Activated T-helper 9 cell treated with anti-CD3 and anti-CD28 coated beads, Interleukin-2, amount 50 U/mL, for 16 hours (primary cell): ENCODE measurements at places on chromosomes 16 and 17.
A peak's percentile ranks its signal among the peaks of the same experiment; 100 is the strongest.

GRCh38 chr16:11736903-11737302 lies 5.8 kb downstream of the TXNDC11 start:
- no peak for DNase-seq

DNA sequence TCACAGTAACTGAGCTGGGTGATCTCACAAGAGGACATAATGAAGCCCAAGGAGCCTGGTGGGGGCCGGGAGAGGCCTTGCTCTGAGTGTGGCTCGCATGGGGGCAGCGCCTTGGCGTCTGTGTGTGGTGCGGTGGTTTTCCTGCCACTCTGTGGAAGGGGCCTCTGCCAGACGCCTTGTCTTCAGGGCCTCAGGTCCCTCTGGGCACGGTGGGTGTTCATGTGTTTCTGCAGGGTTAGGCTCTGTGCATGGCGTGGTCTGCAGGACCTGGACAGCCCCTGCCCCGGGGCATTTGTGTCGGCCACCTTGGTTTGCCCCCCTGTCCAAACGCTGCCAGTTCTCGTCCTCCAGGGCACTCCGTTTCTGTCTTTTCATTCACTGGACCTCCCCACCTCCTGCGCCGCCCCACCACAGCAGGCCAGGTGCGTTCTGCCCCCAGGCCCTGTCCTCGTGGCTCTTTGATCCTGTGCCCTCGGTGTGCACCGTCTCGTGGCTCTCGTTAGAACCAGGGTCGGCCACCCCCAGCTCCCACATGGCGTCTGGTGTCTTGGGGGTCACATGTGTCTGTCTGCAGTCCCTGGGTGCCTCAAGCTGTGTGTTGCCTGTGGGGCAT lies 43.7 kb upstream of the ZNF750 start:
- no peak for DNase-seq

DNA sequence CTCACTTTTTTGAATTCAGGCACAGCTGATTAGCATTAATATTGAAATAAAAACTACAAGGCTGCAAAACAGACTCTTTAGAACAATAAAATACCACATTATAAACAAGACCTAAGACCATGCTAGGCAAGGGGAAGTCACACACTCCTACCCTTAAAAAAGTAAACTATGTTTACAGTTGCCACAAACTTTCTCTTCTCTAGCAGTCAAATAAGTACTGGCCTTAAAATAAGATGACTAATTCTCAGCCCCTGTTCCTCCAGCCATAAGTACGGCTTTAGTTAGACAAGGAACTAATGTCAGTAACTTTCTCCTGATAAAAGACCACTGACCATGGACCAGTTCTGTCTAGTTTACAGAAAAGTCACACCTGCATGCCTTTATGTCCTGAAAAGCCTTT lies 19.5 kb upstream of the CPHXL start:
- no peak for DNase-seq

- no peak for DNase-seq
Observed at GRCh38 chr16:87459027-87459426, 33.8 kb downstream of the ZCCHC14 start.

DNA sequence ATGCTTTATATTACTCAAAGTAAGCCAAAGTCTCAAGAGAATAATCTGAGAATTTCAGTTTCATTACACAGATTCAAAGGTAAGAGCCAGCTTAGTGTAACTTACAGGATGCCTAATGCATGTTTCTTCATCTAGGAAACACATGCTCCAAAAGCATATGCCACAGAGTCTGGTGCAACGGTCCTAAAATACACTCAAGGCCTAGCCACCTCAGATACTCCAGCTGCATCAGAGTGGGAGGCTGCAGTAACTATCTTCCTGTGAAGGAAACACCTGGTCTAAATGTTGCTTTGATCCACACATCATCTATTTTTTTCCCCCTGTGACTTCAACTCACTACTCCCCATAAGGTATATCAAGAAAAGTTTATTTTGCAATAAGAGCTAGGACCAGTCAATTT lies 51.6 kb upstream of the CORO6 start:
- DNase-seq: no peak

DNA sequence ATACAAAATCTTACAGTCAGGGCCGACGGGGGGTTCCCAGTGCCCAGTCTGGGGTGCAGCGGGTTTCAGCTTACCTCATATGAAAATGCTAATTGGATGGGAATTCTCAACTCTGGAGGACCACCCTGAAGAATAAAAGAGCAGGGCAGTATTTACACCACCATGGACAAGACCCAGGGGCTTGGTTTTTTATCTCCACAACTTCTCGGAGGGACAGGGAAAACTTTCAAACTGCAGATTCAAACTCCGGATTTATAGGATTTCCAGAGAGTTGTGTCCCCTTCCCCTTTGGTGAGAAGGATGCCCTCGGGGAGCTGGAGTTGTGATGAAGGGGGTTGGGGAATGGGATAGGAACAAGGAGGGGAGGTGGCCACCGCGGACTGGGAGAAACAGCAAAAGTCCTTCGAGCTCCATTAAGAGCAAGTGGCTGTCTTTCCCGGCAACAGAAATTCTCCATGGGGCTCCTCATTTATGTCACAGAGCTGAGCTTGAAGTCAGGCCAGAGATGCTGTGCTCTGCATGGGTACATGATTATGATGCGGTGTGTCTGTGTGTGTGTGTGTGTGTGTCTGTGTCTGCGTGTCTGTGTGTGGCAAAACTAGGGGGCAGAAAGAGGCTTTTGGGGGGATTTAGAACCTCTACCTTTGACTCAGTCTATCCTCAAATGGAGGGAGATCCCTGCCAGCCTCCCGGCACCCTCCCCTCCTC lies 15.7 kb downstream of the FOXL1 start:
- no peak for DNase-seq

GRCh38 chr17:42743595-42744282 lies 1.1 kb downstream of the EZH1 start:
- no peak for DNase-seq

GRCh38 chr17:82018989-82019689 lies 3.5 kb downstream of the CENPX start:
- no peak for DNase-seq

DNA sequence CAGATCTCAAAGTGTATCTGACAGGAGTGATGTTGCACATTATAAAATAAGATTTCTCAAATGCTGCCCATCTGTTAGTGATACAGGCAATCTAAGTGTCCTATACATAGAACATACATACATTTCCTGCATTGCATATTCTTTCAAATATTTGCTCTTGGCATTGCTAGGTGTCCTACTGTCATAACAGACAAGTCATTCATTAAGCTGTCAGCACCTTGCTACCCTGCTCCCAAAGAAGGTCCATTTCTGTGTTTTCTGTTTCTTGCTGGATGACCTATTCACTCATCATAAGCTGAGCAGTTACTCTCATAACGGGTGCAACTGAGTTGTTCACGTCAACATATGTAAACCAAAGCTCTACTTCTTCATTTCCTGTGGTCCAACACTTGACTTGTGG lies 719.0 kb downstream of the KCNJ2 start:
- DNase-seq: no peak

- no peak for DNase-seq
Observed at GRCh38 chr16:85455534-85455933, 157.6 kb upstream of the GSE1 start.

- DNase-seq: no peak
Observed at GRCh38 chr17:35614810-35615209, 27.7 kb downstream of the AP2B1 start.

- no peak for DNase-seq
Observed at GRCh38 chr16:22265351-22265750, 31.9 kb upstream of the POLR3E start.

DNA sequence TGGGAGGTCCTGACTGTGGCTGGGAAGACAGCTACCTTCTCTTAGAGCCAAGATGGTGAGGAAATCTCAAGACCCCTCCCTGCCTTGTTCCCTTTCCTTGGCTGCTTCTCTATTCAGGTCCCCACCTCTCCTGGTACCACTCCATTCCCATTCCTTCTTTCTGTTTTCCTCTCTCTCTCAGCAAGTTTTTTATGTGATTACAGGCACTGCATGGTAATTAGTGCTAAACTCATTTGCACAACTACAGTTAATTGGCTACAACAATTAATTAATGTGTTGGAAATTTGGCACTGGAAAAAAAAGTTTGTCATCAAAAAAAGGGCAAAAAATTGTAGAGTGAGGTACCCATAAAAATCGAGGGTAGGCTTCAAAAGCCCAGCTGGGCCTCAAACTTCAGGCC lies 45.3 kb downstream of the NEUROD2 start:
- DNase-seq: no peak

DNA sequence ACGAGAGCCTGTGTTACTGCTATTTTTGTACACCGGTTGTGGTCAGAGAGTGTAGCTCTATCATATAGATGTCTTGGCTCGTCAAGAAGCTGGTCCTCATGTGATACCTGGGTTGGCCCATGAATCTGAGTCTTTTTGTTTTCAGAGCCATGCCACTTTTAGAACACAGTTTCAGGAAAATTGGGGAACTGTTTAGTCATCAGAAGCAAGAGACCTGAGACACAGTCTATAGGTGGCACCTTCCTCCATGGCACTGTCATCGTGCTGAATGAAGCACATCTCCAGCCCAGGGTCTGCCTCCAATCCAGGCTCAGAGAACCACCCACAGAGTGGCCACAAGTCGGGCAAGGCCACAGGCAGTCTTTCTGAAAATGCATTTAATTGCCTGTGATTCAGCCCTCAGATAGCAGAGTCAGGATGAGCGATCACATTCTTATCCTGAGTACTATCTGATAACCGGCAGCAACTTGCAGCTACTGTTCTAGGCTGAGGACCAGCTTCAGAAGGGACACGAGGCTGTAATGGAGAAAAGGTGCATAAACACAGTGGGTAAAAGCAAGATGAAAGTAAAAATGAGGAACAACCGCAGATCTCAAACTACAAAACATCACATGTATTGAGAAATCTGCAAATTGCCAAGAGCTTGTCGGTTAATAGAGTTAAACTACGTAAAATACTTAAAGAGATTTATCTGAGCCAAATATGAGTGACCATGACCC lies 14.2 kb upstream of the HAPSTR1 start:
- no peak for DNase-seq

- DNase-seq: peak; percentile 78
Observed at GRCh38 chr17:81636505-81637288, at the start of the genes NPLOC4 and TSPAN10. NPLOC4 (minus strand) TSS chr17:81637112; CDS start chr17:81636930, 182 bp downstream. TSPAN10 (plus strand) TSS chr17:81637196; CDS start chr17:81642413, 5,217 bp downstream.

DNA sequence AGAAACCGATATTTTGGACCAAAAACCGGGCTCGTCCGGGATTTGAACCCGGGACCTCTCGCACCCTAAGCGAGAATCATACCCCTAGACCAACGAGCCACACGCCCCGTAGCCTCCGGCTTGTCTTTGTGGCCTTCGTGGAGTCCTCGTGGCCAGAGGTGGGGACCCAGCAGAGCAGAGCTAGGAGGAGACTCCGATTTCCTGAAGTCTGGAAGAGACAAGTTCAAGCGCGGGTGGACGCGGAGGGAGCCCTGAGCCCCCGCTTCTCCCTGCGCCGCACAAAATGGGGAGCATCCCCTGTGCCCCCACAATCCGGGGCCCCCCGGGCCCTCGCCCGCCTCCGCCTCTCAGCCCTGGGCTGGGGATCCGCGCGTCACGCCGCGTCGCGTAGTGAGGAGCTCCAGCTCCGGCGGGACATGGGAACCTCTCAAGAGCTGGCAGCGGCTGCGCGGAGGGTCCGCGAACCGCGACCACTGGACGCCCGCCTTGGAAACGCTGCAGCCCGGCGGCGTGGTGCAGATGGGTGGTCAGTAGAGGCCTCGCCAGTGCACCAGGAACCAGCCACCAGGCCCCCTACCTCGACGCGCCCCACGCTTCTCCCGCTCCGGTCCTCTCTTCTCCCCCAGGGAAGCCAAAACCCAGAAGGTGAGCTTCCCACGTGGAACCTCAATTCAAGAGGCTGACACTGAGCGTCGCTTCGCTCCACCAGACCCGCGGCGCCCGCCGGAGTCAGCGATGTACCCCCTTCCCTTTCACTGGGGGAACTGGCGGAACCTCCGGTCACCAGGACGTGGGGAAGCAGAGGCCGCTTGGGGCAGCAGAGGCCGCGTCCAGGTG lies 5.2 kb upstream of the OR1F1 start:
- no peak for DNase-seq

DNA sequence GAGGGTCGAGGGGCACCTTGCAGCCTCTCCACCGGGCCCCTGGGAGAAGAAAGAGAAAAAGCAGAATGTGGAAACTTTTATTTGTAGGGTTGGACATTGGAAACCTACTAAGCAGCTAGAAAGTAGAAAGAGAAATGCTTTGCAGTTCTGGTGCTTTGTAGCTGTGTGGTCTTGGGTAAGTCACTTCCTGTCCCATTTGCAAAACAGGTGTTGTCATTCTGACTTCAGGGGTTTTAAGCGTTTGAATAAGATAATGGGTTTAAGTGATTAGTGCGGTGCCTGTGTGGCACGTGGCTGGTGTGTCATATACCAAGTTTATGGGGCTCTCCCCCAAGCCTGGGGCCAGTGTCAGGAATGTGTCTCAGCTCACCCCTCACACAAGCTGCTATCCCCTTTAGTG lies 1.6 kb downstream of the CA4 start:
- no peak for DNase-seq

DNA sequence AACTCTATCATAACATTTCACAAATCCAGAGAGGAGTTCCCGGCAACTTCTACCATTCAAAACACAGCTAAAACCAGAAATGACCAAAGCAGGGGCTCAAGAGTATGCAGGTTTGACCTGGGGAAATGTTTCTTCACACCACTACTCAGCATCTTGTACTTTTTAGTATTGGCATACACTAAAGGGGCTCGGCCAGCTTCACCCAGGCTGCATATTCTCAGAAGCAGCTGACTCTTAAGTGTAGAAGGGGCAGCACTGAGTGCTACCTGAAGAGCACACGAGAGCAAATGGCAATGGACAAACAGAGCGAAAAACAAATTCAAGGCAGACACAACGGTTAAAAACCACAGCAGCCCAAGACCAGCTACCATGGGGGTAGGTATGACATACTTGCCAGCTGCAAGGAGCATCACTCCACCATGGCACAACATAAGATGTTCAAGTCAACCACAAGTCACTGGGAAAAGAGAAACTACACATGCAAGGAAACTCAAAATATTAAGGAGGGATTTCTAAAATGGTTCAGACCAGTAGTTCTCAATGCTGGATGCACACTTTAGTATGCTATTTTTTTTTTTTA lies 34.4 kb downstream of the N4BP1 start:
- no peak for DNase-seq

DNA sequence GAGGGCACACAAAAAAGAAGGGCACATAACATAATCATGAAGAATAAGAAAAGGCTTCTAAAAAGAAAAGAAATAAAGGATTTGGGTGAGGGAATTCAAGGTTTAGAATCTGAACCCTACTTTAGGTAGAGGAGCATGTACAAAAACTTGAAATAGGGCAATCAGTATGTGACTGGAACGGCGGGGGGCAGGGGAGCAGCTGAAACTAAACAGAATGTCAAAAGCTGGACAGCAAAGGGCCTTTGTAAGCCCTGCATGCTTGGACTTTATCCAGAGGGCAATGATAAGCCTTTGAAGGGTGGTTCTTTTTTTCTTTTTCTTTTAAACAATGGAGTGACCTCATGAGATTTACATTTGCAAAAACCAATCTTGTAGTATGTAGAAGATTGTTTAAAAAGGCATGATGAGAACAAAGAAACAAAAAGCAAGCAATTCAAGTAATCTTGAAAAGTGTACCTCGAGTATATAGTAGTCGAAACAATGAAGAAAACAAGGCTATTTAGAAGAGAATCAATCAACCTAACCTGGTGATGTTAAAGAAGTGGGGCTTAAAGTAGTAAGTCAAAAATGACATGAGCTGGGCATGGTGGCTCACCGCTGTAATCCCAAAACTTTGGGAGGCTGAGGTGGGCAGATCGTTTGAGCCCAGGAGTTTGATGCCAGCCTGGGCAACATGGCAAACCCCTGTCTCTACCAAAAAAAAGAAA lies 46.7 kb upstream of the ANKFY1 start:
- no peak for DNase-seq

- DNase-seq: no peak
Observed at GRCh38 chr17:7047566-7047965, 3.7 kb upstream of the SLC16A11 start.

GRCh38 chr17:3803308-3803640 lies 2.3 kb upstream of the ITGAE start:
- no peak for DNase-seq

- DNase-seq: no peak
Observed at GRCh38 chr17:80220736-80221215, 549 bp downstream of the SLC26A11 start.
